Right atrium auricular region (tissue), 2 donors: ENCODE measurements at places on chromosomes 5 and 9. TPM values are rescaled to one million over a fixed set of nuclear protein-coding genes. Genes with fewer than 3 reads are reported as not detected.
A peak's percentile ranks its signal among the peaks of the same experiment; 100 is the strongest.

DNA sequence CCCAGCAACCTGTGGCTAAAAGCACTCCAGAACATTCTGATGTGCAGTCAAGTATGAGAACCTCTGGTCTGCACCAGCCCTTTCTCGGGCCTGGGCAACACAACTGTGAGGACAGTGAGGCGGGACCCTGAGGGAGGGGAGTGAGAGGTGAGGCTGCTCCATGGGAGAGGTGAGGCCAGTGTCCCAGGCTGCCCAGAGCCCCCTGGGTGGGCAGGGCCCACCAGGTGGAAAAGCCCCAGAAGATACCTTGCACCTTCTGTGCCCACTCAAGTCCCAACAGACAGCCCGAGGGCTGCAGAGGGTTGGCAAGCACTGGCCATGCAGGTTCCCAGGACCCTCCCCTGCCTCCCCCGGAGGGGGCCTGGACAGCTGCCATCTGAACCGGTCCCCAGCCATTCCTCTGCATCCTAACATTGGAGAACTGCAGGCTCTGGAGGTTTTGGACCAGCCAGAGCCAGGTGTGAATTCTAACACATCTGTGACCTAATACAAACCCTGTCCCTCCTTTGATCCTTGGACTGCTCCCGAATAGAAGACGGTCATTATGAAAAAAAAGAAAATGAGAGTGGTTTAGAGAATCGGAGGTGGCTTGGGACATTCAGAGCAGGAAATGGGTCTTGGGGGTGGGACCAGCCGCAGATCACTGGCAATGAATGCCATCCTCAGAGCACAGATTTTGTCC is 57.0 kb downstream of the DUSP1 start:
- no peaks in the 10 kb centered on the region for H3K36me3 ChIP-seq
- no peaks in the 10 kb centered on the region for H3K27me3 ChIP-seq
- peak overlapping the region; percentile 68 for H3K27ac ChIP-seq
- no peak for DNase-seq

DNA sequence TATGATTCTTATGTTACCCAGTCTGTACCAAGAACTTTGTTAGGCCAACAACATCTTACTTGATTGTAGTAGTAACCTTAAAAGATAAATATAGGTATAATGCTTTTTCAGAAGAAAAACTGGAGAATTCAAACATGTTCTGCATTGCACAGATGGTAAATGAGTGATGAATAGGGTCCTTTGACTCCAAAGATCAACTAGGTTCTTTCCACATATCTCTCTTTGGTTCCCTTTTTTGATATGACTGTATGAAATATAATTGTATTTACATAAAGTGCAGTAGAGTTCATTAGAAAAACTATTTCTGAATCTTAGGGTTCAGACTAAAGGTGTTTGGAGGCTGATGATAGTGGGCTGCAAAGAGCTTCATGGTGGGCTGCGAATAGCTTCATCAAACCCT is 150.5 kb upstream of the CDKN2B start:
- no peak for DNase-seq
- no peaks in the 10 kb centered on the region for H3K36me3 ChIP-seq
- H3K27ac ChIP-seq: no peak overlapping the region
- H3K27me3 ChIP-seq: no peaks in the 10 kb centered on the region

GRCh38 chr5:165497707-165498106 is 1992.3 kb downstream of the MAT2B start:
- no peaks in the 10 kb centered on the region for H3K36me3 ChIP-seq
- H3K27me3 ChIP-seq: no peaks in the 10 kb centered on the region
- H3K27ac ChIP-seq: no peak overlapping the region
- DNase-seq: no peak

DNA sequence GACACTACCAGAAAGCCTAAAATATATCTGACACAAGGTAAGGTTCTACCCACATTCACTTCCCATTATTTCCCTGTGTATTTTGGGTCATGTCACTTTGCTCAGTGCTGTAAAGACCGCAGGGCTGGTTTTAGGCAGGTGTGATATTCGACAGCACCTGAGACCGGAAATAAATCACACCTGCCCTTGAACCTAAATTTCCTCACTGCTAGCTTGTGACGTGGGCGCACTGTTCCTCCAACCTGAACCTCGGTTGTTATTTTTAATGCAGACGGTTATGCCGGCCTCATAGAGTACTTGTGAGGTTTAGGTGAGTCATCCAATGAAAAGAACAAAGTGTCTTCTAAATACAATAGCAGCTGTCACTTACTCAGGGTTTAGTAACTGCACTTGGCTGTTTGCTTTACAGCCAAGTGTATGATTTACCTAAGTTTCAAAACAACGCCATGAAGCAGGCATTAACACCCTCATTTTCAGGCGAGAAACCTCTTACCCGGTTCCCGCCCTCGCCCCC is 20.7 kb upstream of the ZNF782 start:
- H3K27me3 ChIP-seq: peaks cover 6% of the 10 kb centered on the region
- no peak for DNase-seq
- H3K4me1 ChIP-seq: peaks cover 21% of the 10 kb centered on the region
- peak overlapping the region; percentile 53 for H3K4me3 ChIP-seq
- no peaks in the 10 kb centered on the region for H3K36me3 ChIP-seq

DNA sequence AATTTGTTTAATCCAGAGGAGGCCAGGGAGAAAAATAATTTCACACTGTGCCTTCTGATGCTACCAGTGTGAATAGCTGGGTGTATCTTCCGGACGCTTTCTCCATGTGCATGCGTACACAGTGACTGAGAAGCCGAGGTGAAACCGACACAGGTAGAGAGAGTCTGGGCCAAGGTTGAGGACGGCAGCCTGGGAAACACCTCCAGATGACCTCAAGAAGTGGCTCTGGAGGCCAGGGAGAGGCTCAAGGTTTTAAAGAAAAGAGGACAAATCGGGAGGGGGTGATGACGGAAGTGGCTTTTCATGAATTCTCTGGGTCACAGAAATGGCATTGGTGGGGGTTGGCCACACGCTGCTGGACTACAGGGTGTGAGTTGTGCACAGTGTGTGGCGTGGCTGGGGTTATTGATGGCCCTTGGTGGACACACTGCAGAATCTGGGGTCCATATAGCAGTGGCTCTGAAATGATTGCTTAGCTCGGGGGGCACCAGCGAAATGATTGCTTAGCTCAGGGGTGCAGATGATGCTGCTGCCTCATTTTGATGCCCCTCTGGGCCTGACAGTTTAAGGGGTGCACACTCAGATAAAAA is 34.1 kb upstream of the LRRC14B start:
- H3K4me1 ChIP-seq: no peaks in the 10 kb centered on the region
- no peaks in the 10 kb centered on the region for H3K27me3 ChIP-seq
- H3K4me3 ChIP-seq: no peak overlapping the region
- no peaks in the 10 kb centered on the region for H3K36me3 ChIP-seq

The GDNF gene
- 0.19 TPM for total RNA-seq

The NR5A1 gene
- not detected for total RNA-seq
